ENCODE measurements at places on chromosomes 5 and 9.

GRCh38 chr9:92293075-92293354, 482 bp downstream of the IARS1 start:
- no peak for DNase-seq

DNA sequence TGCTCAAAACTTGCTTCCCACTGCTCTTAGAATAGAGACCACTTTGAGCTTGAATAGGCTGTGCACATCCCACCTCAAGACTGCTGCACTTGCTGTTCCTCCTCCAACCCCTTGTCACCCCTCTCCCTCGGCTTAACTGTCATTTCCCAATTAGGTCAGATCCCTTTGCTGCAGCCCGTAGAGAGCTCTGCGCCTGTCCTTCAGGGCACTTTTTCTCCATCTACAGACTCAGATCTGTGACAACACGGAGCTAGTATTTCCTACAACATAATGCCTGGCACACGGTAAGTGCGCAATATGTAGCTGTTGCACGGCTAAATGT, 485 bp upstream of the HABP4 start:
- no peak for DNase-seq

DNA sequence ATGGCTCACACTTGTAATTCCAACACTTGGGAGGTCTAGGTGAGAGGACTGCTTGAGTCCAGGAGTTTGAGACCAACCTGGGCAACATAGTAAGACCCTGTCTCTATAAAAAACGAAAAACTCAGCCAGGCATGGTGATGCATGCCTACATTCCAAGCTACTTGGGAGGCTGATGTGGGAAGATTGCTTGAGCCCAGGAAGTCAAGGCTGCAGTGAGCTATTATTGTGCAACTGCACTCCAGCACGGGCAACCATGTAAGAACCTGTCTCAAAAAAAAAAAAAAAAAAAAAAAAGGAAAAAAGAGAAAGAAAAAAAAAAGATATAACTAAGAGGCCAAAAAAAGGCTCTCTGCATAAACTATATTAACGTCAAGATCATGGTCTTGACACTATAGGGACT, 27.3 kb downstream of the GIN1 start:
- no peak for DNase-seq

DNA sequence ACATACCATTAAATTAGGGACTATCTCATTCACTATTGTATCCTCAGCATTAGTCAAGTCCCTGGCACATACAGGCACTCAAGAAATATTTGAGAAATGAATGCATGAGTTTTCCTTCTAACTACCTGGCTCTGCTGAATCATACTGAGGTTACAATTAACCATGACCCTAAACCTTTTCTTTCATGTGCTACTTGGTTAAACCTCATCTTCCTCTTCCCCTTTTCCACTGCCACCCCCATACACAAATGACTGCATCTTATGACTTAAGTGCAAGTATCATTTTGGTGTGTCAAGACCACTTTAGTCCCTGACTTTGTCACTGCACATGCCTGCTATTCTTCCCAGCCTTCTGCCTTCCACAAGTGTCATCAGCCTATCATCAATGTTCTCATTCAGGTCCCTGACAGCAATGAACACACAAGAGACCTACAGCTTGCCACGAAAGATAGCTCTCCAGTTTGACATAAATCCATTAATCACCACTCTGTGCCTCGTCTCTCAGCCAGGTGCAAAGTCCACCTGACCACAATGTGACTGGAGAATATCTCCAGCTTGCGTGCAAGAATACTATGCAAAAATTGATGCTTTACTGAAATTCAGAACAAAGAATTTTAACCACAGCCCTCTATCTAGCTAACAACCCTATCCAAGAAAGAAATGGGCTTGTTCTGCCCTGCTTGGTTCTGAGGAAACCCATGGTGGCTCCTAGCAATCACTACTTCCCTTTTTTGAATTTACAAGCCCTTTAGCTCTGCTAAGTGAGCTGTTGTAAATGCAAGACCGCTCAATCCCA, 74.5 kb downstream of the MAPKAP1 start:
- DNase-seq, result no peak
